ENCODE measurements at places on chromosomes 7 and 10.

GRCh38 chr10:119517235-119518141, 25.0 kb downstream of the RGS10 start:
- DNase-seq, result peak; percentile 51

DNA sequence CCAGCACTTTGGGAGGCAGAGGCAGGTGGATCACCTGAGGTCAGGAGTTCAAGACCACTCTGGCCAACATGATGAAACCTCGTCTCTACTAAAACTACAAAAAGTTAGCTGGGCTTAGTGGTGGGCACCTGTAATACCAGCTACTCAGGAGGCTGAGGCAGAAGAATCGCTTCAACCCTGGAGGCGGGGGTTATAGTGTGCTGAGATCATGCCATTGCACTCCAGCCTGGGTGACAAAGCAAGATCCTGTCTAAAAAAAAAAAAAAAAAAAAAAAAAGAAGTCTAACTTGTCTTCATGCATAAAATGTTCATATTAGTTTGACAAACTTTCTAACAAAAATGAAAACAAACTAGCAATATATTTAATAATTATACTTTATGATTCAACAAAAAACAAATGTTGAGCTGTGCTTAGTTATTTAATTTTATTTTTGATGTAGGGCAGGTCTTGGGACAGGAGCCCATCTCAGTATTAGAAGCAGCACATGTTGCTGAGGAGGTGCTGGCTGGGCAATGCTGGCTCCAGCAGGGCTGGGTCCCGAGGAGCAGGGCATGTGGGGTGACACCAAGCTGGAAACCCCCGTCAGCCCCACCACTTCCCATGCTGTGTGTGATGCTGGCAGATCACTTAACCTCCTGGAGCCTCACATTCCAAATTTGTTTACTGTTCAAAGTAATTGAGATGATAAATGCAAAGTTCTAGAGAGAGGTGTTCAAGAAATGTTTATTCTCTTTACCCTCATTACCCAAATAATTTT, 335.3 kb upstream of the KLF6 start:
- DNase-seq, result peak; percentile 36

DNA sequence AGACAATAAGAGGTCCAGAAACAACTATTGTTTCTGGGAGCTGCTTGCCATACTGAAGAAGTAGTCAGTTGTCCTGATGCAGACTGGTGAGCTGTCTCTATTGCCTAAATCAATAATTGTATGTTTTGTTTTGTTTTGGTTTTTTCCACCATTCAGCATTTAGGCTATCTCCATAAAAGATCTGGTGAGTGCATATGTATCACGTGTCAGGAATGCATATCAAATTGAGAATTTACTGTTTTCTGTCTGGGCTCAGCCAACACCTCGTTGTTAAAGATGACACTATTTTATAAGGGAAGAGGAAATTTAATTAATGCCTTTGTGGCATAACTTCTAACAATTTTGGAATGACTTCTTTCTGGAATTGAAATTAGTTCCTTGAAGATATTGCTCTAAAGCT, 66.2 kb downstream of the SORCS1 start:
- no peak for DNase-seq

GRCh38 chr10:124991835-124992234, 49.9 kb downstream of the ZRANB1 start:
- no peak for DNase-seq

DNA sequence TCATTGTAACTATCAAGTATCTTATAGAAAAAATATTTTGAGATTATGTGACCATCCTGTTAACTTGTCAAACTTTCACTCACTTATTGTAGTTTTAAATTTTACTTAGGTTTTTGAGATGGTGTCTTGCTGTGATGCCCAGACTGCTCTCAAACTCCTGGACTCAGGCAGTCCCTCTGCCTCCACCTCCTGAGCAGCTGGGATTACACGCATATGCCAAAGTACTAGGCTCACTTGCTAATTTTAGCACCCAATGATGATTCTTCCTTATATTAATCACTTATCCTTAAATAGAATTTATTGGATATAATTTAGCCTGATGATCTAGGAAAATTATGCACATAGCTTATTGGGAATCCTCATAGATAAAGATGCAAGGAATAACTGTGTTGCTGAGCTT, 104.9 kb downstream of the BTRC start:
- no peak for DNase-seq

DNA sequence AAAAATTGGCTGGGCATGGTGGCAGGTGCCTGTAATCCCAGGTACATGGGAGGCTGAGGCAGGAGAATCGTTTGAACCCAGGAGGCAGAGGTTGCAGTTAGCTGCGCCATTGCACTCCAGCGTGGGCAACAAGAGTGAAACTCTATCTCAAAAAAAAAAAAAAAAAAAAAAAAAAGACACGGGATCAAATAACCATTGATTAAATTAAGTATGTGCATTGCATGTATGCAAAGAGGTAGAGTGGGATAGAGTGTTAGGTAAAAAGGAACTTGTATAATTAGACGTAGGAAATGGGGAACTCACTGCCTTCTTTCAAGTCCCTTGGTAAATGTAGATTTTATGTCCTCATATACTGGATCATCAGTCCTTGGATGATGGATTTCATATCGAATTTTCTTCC, 13.1 kb downstream of the VCL start:
- no peak for DNase-seq

DNA sequence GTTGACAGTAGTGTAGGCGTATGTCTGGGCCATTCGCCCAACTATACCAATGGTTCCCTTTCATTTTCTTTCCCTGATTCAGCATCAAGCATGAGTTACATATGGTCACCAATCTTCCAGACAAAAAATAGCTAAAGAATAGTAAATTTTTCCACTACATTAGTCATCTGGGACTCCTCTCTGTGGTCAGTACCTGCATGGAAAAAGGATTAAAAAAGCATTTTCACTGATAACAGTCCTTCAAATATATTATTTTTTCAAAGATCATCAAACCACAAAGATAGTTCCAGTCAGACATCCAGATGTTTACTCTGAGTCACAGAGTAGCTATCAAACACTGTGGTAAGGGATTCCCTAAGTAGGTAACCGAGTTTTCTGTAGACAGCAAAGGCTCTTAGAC, 302.6 kb upstream of the SEMA3D start:
- DNase-seq, result no peak

DNA sequence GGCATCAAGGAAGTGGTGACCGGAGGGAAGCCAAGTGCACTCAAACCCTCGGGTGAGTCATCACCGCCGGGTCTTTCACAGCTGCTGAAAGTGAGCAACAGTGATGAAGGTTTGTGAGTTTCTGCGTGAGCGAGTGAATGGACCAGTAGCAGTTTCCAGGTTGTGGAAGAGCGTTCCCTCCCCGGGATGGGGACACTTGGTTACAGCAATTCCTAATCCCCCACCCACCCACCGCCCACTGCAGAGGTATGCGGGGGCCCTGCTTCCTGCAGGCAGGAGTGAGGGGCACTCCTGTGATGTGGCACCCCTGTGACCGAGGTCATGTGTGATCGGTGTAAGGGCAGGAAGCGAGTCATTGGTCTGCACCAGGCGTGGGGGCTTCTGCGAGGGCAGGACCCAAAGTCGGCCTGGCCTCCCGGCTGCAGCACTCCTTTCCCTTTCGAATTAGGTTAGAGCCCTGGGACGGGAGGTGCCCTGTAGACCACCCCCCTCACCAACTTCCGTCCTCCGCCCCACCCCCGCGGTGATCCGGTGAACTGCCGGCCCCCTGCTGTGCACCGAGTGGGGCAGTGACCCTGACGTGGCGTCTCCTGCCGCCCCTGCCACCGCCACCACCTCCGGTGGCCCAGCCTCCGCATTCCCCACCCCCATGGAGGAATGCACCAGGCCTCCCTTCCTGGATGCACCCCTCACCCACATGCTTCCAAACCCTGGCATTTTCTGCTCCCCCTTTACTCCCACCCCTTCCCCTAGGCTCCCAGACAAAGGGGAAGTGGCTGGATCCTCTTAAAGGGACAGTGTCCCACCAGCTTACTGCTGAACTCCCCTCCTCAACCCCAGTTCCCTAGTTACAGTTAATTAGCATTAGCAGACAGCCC, 10.9 kb downstream of the LIMK1 start:
- peak; percentile 82 for DNase-seq

DNA sequence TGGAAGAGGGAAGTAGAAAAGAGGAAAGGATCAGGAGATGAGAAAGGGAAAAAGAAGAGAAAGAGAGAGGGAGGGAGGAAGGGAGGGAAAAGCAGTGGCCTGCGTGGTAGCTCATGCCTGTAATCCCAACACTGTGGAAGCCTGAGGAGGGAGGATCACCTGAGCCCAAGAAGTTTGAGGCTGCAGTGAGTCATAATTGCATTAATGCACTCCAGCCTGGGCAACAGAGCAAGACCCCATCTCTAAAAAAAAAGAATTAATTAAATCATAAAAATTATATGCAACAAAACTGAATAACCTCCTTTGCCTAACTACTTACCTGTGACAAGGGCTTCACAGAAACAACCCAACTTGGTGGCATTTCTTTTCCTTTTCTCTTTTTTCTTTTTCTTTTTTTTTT, 107.9 kb upstream of the SFMBT2 start:
- DNase-seq, result no peak

DNA sequence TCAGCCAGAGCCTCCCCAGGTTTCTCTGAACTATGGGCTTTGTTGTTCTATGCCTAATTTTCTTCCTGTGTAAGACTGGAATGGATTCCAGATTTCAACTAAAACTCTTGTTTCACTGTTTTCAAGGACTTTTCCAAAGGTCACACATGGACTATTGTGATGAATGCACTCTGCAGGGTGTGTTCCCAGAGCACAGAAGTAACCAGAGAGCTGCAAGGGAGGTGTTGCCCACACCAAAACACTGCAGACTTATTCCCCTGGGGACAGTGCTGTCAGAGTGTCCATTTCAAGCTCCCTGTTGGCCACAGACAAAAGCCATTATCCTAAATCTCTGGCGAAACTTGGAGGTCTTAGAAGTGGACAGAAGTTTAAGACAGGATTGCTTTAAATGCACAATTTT, 231.6 kb downstream of the TRIL start:
- no peak for DNase-seq

- DNase-seq, result peak; percentile 69
Measured at GRCh38 chr10:101297901-101298486, 56.0 kb upstream of the BTRC start.

DNA sequence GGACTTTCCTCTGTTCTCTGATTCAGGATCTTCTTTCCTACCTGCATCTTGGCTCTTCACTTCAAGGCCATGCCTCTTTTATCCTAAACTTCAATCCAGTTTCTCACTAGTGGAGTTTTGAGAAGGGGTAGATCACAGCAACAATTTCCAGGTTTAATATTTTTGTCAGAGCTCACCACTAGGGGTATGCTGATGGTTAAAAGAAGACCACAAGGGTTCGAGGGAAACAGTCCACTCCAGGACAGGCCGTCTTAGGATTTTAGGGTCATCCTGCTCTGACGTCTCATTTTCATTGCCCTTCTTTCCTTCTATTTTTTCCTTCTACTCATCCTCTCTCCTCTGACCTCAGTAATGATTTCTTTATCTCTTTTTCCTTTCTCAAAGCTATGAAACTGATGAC, 11.3 kb downstream of the STAG3 start:
- no peak for DNase-seq

DNA sequence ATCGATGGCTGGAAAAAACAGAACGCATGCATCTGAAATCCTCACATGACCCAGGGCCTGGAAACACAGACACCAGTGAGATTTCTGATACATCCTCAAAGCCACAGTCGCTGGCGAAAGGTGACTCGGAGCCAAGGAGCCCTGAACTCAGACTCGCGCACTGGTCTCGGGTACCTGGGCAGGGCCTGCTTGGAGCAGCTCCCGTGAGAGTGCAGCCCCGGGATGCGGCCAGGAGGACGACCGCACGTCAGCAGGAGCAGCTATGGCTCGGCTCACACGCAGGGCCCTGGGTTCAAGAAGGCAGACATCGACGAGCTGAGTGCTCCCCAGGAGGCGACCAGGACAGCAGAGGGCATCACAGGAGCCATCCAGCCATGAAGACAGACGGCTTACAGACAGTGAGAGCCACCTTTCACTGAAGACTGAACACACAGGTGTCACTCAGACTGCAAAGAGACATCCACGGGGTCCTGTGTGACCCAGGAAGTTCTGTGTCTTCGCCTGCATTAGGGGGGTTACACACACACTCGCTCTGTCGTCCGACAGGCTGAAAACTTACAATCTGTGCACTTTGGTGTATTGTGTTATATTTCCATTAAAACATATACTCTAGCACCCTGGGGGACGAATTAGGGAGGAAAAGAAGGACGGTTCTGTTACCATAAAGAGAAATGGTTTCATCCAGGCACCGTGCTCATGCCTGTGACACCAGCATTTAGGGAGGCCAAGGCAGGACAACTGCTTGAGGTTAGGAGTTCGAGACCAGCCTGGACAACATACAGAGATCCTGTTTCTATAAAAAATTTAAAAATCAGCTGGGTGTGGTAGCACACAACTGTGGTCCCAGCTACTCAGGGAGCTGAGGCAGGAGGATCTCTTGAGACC, 227.7 kb downstream of the MAD1L1 start:
- DNase-seq, result no peak

DNA sequence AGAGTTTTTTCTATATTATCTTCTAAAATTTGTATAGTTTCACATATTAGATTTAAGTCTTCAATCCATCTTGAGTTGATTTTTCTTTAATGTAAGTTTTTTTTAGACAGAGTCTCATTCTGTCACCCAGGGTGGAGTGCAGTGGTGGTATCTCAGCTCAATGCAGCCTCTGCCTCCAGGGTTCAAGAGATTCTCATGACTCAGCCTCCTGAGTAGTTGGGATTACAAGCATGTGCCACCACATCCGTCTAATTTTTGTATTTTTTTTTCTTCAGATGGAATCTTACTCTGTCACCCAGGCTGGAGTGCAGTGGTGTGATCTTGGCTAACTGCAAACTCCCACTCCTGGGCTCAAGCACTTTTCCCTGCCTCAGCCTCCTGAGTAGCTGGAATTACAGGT, 143.4 kb upstream of the ZNF92 start:
- no peak for DNase-seq

DNA sequence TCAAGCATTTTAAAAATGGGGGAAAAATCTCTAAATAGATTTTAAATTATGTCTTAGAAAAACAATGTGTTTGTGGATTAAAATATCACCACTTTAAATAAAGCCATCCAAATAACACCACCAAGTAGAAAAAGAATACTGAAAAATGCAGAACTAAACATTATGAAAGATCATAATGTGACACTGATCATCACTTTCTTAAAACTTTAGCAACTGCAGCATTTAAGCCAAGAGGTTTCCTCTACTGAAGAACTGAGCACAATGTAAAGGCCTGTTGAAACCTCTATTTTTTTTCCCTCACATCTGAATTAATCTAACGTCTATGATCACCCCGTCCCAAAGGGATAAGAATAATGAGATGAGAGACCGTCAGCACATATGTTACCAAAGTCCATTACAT, 18.6 kb downstream of the MINDY3 start:
- DNase-seq, result no peak

GRCh38 chr7:81268551-81268950, 349.7 kb upstream of the SEMA3C start:
- no peak for DNase-seq

DNA sequence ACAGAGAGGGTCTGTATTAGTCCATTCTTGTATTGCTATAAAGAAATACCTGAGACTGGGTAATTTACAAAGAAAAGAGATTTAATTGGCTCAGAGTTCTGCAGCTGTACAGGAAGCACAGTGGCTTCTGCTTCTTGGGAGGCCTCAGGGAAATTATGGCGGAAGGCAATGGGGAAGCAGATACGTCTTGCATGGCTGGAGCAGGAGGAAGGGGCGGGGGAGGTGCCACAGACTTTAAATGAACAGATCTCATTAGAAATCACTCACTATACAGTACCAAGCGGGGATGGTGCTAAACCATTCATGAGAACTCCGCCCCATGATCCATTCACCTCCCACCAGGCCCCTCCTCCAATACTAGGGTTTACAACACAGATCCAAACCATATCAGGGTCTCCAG, 3.7 kb upstream of the CALU start:
- DNase-seq, result no peak

GRCh38 chr7:42981601-42982000, 49.4 kb downstream of the MRPL32 start:
- no peak for DNase-seq
